Stimulated activated CD4-positive, alpha-beta T cell treated with anti-CD3 and anti-CD28 coated beads, Interleukin-4, amount 100 ng/mL, for 48 hours (primary cell): ENCODE measurements at places on chromosomes 3 and 15.
A peak's percentile ranks its signal among the peaks of the same experiment; 100 is the strongest.

GRCh38 chr3:191809326-191809949 lies 348.5 kb downstream of the PYDC2 start:
- no peak for DNase-seq

GRCh38 chr3:14797731-14798130 lies 21.0 kb upstream of the FGD5 start:
- no peak for DNase-seq

DNA sequence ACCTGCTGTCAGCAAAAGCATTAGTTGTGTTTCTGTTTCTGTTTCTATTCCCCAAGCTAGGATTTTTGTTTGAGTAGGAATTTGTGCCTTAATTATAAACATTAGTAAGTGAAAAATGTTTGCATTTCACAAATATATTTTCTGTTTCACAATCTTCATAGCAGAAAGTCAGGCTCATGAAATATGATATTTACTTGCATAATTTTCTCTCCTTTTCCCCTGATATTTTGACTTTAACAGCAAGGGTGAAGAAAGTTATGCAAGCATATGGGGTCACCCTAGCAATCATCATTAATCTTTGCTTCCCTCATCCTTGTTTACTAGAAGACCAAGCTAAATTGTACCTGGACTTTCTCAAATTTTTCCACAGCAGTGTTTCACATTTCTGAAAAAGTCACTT lies 140.3 kb upstream of the SEMA6D start:
- DNase-seq, result no peak

DNA sequence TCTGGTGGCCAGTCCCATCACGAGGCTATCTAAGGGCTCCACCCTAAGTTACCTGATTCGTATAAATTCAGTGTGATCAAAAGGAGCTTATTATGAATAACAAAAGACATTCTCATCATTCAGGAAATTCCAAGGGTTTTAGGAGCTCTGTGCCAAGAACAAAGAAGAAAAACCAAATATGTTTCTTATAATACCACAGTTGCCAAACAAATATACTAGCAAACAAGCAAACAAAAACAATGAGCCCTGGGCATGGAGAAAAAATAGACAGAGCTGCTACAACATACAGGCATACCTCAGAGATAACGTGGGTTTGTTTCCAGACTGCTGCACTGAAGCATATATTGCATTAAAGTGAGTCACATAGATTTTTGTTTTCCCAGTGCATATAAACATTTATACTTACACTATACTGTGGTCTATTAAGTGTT lies 20.2 kb upstream of the CFAP161 start:
- no peak for DNase-seq

GRCh38 chr3:109548192-109548938 lies 211.0 kb upstream of the DPPA4 start:
- no peak for DNase-seq

GRCh38 chr15:72169236-72169920 lies 28.2 kb downstream of the GRAMD2A start:
- DNase-seq, result no peak

DNA sequence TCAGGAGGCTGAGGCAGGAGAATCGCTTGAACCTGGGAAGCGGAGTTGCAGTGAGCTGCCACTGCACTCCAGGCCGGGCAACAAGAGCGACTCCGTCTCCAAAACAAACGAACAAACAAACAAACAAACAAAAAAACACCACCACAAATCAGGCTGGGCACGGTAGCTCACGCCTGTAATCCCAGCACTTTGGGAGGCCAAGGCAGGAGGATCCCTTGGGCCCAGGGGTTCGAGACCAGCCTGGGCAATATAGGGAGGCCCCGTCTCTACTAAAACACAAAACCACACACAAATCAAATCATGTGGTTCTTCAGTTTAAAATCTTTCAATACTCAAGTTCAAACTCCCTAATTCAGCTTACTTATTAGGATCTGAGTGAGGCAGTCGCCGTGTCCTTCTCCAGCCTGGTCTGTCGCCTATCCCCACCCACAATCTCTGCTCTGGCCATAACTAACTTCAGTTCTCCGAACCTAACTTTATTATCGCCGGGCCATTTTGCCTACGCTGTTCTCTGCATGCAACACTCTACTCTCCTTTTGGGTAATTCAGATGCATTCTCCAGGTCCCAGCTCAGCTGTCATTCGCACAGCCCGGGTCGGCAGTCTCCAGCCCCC lies 660 bp upstream of the RTF1 start:
- DNase-seq, result no peak

- peak; percentile 71 for DNase-seq
These were observed 1.3 kb upstream of the KLHL40 start for GRCh38 chr3:42683875-42684598.

DNA sequence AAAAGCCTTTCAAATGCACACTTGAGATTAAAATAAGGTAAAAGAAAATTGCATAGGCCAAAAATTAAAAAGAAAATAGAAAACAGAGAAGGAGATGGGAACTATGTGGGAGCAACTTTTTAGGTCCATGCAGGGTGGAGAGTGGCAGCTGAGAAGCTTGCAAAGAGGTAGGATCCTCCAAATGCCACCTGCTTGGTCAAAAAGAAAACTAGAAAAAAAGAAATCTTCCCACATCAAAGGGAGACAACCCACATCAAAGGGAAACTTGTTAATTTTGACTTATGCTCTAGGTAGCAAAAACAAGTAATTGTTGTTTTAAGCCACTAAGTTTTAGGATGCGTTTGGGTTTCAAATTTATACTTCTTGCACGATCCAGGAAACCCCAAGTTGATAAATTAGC lies 342.9 kb downstream of the IL20RB start:
- no peak for DNase-seq
